ENCODE measurements at places on chromosomes 6 and 20. TPM values are rescaled to one million over a fixed set of nuclear protein-coding genes. Genes with fewer than 3 reads are reported as not detected.
A peak's percentile ranks its signal among the peaks of the same experiment; 100 is the strongest.

The NR2E1 gene
- total RNA-seq: 9.8 TPM

The APMAP gene
- total RNA-seq: 60.7 TPM

The STMND1 gene
- total RNA-seq: not detected

The GRIK2 gene
- 82.7 TPM for total RNA-seq

The SSTR4 gene
- total RNA-seq: not detected

DNA sequence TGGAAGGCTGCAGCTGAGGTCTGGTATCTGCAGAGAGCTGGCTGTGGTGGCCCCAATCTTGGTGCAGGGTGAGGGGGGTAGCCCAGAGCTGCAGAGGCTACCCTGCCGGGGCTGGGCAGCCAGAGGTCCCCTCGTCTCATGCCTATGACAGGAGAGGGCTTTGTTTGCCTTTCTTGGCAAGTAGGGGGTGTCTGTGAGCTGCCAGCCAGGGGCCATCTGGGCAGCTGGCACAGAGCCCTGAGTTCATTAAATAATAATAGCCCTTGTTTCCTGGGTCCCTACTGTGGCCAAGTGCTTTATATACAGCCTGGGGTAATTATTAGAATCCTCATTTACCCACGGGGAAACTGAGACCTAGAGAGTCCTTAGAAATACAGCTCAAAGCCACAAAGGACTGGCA, 66.6 kb downstream of the EZR start:
- peak; percentile 84 for DNase-seq

- DNase-seq: no peak
Observed at GRCh38 chr20:51828762-51829161, 26.4 kb upstream of the SALL4 start.

GRCh38 chr6:139640448-139640847, 266.0 kb upstream of the CITED2 start:
- no peak for DNase-seq

DNA sequence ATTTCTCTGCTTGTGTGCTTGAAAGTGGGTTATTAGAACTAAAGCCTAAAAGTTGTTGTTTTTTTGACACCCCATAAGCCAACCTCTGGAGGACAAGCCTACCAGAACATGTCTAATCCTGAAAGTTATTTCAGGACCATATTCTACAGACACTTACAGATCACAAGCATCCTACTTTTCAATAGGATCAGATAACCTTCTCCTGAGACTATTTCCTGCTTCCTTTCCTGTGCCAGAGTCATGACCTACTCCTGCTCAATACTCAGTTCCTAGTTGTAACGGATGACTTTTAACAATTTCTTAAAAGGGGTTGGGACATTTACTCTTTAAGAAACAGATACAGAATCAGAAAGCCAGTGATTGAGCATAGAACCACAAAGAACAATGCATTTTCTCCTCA, 5.3 kb upstream of the FILIP1 start:
- no peak for DNase-seq

DNA sequence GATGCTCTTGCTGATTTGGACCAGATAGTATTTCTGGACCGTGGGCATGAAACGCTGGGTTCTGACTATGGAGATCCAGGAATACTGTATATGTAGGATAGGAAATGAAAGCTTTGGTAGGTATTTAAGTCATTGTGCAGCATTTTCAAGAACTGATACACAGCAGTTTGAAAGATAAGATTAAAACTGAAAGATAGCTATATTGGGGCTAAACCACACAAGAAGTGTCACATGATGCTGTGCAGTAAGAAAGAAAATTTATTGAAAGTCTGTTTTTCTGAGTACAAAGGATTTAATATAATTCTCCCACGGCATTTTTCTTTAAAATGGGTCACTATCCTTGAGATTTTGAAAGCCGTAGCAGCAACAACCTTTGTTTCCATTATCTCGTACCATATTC, 305 bp downstream of the IL17A start:
- no peak for DNase-seq

DNA sequence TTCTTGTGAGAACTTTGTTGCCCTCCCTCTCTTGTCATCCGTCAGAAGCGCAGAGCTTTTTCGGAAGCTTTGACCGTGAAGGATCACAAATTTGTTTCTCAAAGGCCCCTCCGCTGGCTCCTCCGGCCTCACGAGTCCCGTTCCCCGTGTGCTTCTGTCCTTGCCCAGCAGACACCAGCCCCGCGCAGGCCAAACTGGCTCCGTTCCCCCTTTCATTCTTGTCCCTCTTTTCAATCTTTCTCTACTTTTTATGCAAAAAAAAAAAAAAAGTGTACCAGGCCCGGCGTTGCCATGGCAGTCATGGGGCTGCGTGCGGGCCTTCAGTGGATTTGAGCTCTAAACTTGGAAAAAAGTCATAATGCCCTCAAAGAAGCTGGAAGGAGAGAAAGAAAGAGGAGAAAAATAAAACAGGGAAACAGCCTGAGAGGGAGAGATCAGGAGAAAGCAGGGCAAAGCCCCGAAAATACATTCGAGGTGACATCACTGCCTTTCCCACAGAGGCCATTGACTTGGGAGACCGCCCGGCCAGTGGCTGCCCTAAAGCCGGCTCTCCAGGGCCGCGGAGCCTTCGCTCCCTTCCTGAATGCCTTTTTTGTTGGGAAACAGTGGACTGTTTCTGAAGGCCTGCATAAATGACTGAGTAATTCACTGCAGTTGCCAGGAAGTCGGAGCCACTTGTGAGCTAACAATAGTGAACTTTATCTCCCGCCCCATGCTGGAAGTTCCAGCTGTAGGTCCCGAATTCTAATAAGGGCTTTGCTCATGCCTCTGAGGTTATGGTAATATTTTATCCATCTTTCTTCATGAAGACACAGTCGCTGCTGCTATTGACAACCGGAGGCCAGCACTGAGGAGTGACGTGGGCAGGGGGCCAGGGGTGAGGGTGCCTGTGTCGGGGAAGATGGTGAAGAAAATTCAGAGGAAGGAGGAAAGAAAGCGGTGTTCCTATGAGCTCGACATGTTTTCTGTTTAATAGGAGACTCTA, 670.9 kb downstream of the QKI start:
- DNase-seq: peak; percentile 88

DNA sequence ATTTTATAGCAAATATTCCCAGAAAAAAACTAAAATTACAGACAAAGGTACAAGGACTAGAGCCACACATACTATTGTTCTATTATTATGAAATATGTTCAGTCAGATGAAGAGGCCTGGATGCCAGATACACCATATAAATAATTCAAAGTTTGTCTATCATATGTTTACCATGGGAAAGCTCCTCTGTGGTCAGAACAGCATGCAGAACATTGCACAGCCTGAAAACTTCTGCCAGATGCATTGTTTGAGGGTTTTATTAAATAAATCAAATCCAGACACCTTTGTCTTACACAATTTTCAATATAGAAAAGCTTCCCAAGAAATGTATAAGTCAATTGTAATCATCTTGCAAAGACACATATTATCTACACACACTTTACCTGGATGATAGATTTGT, 35.0 kb upstream of the COL21A1 start:
- DNase-seq: no peak

- no peak for DNase-seq
Observed at GRCh38 chr6:165487347-165487746, 175.7 kb downstream of the PDE10A start.

DNA sequence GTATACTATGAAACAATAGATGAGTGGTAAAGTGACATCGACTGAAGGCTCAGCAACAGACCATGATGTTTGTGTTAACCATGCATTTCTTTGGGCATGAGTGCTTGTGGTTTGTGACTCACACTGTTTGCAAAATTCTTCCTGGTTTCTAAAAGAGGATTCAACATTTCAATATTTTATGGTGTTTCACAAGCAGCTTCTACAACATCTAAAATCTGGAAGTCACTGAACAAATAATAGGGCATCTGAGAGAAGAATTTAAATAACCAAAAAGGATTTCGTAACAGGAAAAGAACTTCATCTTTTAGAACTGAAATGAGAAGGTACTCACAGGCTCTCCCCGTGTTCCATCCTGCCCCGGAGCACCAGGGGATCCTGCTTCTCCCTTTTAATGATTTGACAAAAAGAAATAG, 146.2 kb downstream of the COL21A1 start:
- no peak for DNase-seq

DNA sequence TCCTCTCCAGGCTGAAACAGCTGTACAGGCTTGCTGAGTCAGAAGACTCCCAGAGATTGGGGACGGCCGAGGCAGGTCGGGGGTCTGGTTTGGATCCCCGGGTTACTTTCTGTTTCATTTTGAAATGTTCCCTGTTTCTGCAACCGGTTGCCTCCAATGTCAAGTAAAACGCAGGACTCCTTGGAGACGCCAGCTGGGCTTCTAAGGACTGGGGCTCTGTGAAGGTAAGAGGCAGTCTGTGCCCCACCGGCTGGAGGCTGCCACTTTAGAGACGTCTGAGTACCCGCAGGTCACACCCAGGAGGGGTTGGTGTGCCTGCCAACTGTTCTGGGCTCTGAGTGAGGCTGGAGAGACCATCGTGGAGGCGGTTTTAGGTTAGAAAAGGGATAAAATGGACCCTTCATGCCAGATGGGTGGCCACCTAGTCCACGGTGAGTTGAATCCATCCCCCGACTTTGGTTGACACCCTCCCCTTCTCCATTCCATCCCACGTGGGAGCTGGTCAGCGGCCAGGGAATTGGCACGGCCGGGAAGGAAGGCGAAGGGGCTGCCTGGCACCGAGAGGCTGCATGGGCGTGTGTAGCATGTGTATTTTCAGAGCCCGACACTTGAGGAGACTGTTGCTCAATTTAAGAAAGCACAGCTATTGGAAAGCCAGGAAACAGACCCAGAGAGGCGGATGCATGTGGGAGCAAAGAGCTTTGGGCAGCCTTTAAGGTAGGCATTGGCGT, 240.9 kb downstream of the PHACTR1 start:
- DNase-seq: peak; percentile 64

Measured in occipital lobe (tissue), 3 donors.